ENCODE measurements at places on chromosomes 4 and X. TPM values are rescaled to one million over a fixed set of nuclear protein-coding genes. Genes with fewer than 3 reads are reported as not detected.

GRCh38 chr4:76205476-76205875, 8.1 kb downstream of the SCARB2 start:
- DNase-seq = no peak

CISD2 gene
- total RNA-seq = 14.3 TPM

NEIL3 gene
- total RNA-seq = 0.35 TPM

GLUD2 gene
- 0.28 TPM for total RNA-seq

GNL3L gene
- 20.9 TPM for total RNA-seq

- DNase-seq = no peak
Measured at GRCh38 chr4:142350871-142351270, 495.2 kb downstream of the INPP4B start.

Data from CD8-positive, alpha-beta T cell (primary cell).